DND-41 (cell line): ENCODE measurements at places on chromosomes 5 and 9.

- no peak for DNase-seq
Observed at GRCh38 chr9:133759946-133760345, 21.8 kb upstream of the SARDH start.

DNA sequence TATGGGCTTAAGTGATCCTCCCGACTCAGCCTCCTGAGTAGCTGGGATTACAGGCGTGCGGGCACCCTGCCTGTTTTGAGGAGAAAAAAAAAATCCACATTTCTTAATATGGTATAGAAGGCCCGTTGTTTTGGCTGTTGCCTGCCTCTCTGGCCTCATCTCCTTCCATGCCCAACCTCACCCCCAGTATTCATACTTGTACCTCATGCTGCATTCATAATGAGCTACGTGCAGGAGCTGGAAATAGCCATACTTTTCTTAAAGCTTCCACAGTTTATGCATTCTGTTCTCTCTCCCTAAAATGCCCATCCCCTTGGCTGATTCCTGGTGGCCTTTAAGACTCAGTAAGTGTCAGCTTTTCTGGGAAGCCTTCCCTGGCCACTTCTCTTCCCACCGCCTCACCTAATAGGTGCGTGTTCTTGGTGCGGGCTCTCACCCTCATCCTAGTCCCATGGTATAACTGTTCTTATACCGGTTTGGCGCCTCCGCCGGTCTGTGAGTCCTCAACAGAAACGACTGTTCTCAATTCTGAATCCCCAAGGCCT lies 2.1 kb upstream of the TPM2 start:
- DNase-seq: no peak

- DNase-seq: peak; percentile 4
Observed at GRCh38 chr9:84781458-84781857, 111.9 kb downstream of the NTRK2 start.

DNA sequence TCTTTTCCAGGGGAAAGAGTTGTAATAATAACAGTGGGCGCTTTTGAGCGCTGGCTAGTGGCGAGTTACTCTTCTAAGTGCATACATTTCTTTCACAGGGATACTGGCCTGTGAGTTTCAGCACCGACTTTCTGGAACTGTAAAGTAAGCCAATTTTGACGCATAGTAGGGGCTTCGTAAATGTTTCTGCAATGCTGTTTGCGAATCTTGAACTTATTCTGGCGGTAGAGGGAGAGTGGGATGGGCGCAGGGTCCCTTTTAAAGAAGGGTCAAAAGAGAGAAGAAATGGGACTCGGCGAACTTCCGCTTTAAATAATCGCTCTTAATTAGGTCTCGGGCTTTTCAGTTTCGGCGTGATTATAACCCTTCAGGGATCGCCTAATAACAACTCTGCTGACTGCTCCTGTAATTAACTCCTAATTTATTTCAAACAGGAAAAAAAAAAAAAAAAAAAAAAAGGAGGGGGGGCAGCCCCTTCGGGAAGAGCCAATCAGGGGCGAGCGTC lies 351 bp upstream of the MSX2 start:
- no peak for DNase-seq

DNA sequence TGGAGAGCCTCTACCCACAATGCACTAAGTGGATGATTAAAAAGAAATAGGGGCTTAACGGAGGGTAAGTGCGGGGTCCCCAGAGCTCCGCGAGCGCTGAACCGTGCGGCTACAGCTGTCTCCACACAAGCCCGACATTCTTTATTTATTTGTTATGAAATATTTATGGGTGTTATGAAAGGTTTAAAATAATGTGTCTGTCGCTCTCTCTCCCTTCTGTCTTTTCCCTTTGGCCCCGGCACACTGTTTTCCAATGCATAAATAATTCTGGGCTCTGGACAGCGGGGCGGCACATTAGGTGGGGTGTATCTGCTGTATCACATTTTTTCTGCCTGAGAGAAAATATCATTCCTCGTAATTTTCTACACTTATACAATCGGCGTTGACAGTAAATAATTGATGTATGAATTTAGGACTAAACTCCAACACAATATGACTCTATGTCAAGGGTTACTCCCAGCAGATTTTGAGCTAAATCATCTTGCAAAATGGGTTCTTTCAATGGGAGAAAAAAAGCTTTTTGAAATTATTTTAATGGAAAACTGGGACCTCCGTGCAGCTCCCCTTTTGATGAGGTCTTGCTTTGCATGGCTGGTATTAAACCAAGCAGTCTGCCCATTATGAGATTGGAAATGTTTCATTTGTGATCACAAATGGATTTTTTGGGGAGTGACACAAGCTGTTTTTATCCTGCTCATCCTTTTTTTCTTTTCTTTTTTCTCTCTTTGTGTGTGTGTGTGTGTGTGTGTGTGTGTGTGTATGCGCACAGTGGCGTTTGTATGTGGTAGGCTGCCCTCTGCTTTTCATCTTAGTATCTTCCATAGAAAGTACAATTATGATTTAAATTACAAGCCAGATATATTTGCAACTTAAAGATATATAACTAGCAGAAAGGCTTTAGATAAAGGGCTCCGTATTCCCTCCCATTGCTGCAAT lies 370.6 kb upstream of the IRX4 start:
- DNase-seq: no peak

- no peak for DNase-seq
Observed at GRCh38 chr5:143758750-143759149, 53.2 kb upstream of the HMHB1 start.

GRCh38 chr5:135458921-135459331 lies 6.8 kb upstream of the TIFAB start:
- no peak for DNase-seq

DNA sequence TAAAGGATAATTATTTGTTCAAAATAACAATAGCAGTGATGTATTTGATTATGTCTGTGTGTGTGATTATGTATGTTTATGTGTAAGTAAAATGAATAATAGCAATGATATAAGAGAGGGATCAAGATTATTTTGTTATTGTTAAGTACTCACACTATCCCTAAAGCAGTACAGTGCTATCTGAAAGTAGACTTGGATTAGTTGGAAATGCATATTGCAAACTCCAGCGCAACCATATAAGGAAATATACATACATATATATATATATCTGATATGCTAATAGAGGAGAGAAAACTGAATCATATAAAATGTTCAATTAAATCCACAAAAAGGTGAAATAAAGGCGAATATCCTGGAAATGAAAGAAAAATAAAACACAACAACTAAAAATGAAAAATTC lies 268.4 kb downstream of the HINT1 start:
- no peak for DNase-seq

GRCh38 chr5:93285461-93285860 lies 295.6 kb downstream of the NR2F1-AS1 start:
- no peak for DNase-seq

GRCh38 chr9:123235448-123235847 lies 32.9 kb downstream of the STRBP start:
- no peak for DNase-seq

GRCh38 chr5:134365604-134366003 lies 1.4 kb downstream of the CDKL3 start:
- no peak for DNase-seq

DNA sequence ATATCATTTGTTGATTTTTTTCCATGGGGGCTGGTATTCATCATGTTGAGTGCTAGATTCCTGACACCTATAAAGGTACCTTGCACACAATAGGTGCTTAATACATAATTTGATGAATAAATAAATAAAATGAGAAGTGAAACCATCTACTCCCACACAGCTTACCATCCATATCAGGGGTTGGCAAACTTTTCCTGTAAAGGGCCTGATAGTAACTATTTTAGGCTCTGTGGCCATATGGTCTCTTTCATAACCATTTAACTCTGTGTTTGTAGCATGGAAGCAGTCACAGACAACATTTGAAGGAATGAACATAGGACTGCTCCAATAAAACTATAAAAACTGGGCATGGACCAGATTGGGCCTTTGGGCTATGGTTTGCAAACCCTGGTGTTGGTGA lies 100.3 kb downstream of the GCNT1 start:
- DNase-seq: no peak

DNA sequence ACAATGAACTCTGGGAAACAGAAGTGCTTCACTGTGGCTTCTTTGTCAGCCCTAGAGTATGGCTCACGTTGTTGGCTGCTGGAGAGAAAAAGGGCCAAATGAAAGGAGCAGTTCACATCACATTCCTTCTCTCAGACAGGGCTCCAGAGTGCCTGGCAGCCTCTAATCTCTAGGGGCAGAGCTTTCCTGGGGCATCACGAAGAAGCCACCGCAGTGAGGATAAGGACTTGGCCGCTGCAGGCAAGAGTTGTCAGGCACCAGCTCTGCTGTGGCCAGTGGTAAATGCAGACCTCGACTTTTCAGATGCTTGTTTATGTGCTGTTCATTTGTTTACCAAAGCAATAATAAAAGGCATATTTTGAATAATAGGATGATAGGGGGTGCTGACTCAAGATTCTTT lies 227.2 kb downstream of the ICE1 start:
- DNase-seq: no peak

DNA sequence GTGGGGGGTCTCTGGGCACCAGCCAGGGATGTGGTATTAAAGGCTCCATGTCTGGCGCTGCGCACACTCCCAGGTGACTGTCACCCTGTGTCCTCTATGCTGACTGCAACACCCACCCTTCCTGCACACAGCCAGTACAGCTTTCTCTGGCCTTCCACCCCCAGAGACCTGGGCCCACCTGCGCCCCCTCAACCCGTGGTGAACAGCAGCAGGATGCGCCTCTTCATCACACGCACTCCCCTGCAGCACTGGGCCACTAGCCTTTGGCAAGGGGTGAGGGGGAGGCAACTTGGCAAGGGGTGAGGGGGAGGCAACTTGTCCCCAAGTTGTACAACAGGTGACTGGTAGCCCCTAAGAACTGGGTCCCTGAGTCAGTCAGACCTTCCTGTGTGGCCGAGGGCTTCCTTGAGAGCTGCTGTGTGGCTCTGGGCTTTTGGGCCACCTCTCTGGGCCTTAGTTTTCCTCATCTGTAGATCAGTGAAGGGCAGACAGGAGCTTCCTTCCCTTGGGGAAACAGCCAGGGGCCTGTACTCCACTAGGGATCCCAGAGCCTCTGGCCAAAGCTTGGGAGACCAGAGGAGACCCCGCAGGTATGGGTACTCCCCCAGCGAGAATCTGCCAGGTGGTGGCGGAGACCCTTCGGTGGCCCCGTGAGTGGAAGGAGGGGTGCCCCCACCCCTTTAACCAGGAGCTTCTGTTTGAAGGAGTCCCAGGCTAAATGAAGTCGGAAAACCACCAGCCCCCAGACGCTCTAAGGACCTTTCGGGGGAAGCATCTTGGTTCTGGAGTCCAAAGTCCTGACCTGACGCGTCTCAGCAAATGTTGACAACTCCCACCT lies 4.5 kb downstream of the CRAT start:
- no peak for DNase-seq

DNA sequence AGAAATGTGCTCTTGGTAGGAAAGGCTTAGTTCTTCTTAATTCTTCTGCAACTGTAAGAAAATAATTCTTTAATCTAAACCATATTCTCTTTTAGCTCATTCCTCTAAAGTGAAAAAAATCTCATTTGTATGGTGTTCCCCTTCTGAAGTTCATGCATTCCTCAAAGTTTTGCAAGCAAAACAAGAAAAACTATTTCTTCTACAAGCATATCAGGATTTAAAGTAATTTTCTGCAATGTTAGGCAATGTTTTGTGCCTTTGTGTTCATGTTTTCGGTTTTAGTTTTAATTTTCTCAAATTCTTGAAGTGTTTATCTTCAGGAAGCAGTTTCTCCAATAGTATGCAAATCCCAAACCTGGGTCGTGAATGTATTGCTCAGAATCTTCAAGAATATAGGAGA lies 12.7 kb upstream of the GPR21 start:
- no peak for DNase-seq

DNA sequence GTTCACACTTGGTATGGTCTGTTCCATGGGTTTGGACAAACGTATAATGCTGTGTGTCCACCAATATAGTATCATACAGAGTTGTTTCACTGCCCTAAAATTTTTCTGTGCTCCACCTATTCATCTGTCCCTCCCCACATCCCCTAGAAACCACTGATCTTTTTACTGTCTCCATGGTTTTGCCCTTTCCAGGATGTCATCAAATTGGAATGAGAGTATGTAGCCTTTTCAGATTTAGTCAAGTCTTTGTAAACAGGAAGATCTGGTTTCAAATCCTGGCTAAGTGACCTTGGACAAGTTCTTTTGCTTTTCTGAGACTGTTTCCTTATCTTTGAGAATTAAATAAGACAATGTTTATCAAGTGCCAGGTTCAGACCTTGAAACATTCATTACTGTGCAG lies 13.2 kb upstream of the LVRN start:
- no peak for DNase-seq

DNA sequence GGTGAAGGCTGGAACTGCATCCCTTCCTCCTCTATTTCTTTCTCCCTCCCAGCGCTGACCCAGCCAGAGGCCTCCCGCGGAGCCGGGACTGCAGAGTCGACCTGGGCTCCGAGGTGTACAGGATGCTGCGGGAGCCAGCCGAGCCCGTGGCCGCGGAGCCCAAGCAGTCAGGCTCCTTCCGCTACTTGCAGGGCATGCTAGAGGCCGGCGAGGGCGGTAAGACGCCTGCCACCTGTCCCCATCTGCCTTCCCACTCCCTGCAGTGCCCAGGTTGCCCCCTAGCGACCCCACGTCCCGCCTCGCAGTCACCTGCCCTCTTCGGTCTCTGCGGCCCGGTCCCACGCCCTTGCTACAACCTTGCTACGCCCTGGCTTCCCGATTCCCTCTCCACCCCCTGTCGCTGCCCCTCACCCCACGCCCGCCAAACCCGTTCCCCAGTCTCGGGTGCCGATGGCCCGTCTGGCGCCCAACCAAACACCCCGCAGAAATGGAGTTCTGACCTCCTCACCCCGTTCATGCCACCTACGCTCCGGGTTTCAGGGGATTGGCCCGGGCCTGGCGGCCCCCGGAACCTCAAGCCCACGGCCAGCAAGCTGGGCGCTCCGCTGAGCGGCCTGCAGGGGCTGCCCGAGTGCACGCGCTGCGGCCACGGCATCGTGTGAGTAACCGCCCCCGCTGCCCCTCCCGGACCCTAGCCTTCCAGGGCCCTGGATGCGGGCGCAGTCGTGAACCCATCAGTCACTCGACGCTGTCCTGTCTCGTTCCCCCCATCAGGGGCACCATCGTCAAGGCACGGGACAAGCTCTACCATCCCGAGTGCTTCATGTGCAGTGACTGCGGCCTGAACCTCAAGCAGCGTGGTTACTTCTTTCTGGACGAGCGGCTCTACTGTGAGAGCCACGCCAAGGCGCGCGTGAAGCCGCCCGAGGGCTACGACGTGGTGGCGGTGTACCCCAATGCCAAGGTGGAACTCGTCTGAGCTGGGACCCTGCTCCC lies 14.1 kb downstream of the PDLIM4 start:
- DNase-seq: no peak

GRCh38 chr5:147223343-147223742 lies 11.5 kb upstream of the STK32A start:
- DNase-seq: no peak

DNA sequence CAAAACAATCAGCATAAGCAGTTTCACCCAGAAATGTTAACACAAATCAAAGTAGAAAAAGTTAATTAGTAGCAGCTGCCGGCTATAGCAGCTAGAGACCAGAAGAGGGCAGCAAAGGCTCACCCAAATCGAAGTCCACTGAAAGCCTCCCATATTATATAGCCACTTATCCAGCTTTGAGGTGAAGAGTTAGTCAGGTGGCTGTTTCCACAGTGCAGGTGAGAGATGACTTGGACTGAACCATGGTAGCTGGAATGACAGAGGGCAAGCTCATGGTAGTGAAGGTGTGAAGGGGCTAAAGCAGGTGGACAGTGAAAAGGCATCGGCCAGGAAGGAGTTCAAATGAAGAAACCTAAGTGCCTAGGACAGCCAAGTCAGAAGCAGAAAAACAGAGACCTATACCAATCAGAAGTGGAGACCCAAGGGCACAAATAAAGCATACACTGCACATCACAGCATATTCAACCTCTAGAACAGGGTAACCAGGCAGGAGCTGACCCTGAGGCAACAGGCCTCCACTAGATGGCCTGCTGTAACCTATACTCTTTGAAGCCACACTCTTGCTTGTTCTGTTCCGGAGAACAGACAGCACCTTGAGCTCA lies 7.2 kb upstream of the RNF38 start:
- DNase-seq: peak; percentile 65
